ENCODE measurements at places on chromosomes 12 and 14. TPM values are rescaled to one million over a fixed set of nuclear protein-coding genes. Genes with fewer than 3 reads are reported as not detected.
A peak's percentile ranks its signal among the peaks of the same experiment; 100 is the strongest.

DNA sequence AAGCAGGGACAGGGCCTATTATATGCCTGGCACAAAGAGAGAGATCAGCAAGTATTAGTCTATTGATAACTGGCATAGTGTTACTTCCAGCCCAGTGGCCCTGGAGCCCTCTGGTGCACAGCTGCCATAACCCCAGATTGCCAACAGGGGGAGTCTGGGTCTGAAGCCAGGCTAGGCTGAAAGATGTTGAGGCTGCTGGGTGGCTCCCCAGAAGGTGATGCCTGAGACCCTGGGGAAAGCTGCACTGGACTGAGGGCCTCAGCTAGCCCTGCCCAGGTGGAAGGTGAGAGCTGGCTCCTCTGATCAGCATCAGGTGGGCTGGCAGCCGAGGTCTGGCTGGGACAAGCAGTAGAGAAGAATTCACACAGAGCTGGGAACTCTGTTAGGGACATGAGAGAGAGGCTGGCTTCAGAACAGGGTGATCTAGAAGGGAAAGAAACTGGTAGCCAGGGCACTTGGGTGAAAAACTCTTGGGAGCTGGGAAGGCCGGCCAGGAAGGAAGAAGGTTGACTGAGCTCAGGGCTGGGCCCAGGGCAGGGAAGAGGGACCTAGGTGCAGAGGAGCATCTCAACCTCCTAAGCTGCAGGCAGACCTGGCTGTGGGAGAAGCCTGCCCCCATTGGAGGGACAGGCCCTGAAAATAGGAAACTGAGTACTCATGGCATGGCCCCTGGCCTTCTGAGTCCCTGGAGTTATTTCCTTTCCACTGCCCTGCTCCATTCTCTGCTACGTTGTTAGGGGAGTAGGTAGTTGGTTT lies 3.9 kb downstream of the GZMH start:
- H3K4me1 ChIP-seq: no peaks in the 10 kb centered on the region
- H3K36me3 ChIP-seq: no peaks in the 10 kb centered on the region
- H3K4me3 ChIP-seq: no peak overlapping the region

- no peak for DNase-seq
- H3K27ac ChIP-seq: no peak overlapping the region
- H3K36me3 ChIP-seq: peaks cover 18% of the 10 kb centered on the region
- H3K4me1 ChIP-seq: peaks cover 6% of the 10 kb centered on the region
- H3K4me3 ChIP-seq: peak overlapping the region; percentile 20
Measured at GRCh38 chr14:76810953-76811400, 1.7 kb downstream of the ANGEL1 start.

- no peak overlapping the region for H3K4me3 ChIP-seq
- no peaks in the 10 kb centered on the region for H3K36me3 ChIP-seq
- H3K27ac ChIP-seq: no peak overlapping the region
Measured at GRCh38 chr12:5590316-5590715, 158.4 kb downstream of the NTF3 start.

DNA sequence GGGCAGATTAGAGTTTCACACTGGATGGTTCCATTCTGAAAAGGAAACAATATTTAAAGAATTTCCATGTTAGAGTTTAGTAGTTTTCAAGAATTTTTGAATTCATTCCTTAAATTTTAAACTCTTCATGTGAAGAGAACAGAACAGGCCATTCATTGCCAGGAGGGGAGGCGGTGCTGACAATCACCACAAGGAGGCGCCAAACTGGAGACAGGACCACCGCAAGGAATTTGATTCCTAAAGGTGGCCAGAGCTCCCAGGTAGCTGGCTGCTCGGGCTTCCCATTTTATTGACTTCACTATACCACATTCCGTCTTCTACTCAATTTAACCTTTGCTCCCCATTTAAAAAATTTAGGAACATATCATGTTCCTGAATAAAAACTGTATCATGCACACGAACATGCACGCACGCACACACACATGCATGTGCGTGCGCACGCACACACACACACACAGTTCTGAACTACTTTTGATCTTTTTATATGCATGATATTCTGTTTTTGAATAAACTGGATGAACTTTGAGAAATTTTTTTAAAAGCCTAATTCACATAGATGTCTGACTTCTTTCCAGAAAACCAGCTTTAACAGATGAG lies 101.2 kb downstream of the NELL2 start:
- H3K4me1 ChIP-seq: no peaks in the 10 kb centered on the region
- no peaks in the 10 kb centered on the region for H3K36me3 ChIP-seq
- H3K4me3 ChIP-seq: no peak overlapping the region
- no peak overlapping the region for H3K27ac ChIP-seq
- DNase-seq: no peak
- no peaks in the 10 kb centered on the region for H3K27me3 ChIP-seq

DNA sequence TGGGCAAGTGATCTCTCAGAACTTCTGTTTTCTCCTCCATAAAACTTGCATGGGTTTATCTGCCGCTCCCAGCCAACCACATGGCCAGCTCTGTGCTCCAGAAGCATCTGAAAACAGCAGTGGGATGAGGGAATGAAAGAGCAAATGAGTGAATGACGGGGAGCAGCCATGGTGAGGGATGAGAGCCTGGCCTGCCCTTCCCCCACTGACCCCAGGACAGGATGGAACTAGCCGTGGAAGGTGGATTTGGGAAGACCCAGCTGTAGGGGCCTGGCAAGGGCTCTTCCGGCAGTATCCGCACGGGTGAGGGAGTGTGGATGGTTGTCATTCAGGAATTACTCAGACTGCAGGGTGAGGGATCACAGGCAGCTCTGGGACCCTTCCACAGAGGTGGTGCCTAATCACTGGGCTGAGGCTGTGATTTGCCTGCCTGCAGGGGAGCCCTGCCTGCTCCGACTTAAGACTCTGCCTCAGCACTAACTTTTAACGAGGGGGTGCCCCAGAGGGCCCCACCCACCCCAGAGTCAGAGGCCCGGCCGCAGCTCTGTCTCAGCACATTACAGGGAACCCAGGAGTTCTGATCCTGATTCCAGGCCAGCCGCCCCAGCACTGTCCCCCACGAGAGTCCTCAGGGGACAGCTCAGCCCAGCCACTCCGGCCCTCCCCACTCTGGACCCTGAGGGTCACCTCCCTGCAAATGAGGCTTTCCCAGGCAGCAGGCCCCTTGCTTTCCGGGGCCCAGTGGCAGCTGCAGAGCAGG lies 136.8 kb upstream of the C14orf180 start:
- no peak overlapping the region for H3K4me3 ChIP-seq
- no peak overlapping the region for H3K27ac ChIP-seq
- H3K36me3 ChIP-seq: no peaks in the 10 kb centered on the region
- peak; percentile 42 for DNase-seq

ACRBP gene
- total RNA-seq: 10.6 TPM

DNA sequence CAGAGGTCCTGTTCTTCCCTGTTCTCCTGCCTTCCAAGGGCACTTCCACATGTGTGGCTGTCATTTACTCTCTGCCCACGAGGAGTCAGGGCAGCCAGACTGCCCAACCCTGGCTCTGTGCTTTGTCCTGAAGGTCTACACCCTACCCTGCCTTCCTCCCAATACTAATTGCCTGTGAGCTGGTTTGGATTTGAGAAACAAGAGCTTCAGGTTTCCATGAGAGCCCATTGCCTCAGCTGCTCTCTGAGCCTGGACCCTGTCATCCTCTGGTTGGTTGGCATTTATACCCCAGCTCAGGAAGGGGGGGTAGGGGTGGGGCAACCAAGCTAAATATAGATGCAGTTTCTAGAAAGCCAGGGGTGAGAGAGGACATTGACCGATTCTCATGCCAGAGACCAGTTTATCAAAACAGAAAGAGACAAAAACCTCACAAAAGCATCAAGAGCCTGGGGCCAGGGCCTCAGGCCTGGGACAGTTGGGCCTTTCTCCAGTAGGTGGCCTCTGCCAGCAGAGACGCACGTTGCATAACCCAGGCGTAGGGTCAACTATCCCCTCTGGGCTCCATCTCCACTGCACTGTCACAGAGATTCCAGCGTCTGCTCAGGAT lies 34.5 kb downstream of the VDR start:
- H3K4me3 ChIP-seq: no peak overlapping the region
- H3K4me1 ChIP-seq: peaks cover 10% of the 10 kb centered on the region
- no peaks in the 10 kb centered on the region for H3K36me3 ChIP-seq
- peak; percentile 69 for DNase-seq
- H3K27me3 ChIP-seq: no peaks in the 10 kb centered on the region

DNA sequence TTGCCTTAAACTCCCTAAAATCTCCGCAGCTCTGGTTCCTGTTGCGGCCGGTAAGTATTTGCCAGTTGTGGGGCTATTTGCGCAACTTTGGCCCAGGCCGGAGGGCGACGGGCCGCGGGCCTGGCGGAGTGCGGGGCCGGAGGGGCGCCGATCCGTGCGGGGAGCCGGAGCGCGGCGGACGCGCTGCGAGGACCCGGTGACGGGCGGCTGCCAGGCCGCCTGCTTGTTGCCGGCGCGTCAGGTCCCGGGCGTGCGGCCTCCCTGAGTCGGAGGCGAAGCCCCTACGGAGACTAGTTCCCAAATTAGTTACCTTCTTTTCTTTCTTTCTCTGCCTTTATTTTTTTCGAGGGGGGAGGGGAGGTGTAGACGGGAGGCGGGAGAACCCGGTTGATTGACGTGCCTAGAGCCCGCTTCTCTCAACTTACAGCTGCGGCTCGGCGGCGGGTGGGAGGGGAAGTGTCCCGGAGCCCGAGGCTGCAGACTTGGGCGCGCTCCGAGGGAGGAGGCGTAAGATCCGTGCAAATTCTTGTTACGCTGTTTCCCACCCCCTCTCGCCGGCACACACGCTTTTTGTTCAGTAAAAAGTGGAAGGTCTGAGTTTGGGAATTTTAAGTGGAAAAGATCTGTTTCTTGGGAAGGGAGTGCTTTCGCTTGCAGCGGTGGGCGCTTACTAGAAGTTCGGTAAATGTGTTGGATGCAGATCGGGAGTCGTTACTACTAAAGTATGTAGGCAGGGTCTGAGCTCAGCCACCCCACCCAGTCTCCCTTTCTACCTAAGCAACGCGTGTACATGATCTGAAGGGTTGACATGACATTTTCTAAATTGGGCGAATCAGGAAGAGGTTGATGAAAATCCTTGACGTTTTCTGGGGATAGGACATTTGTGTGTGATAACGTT lies 576 bp downstream of the ZBTB1 start:
- DNase-seq: peak; percentile 95
- peak overlapping the region; percentile 94 for H3K4me3 ChIP-seq
- H3K27me3 ChIP-seq: no peaks in the 10 kb centered on the region
- no peaks in the 10 kb centered on the region for H3K36me3 ChIP-seq
- H3K27ac ChIP-seq: peak overlapping the region; percentile 99

GRCh38 chr12:69927164-69927563 lies 102.1 kb downstream of the MYRFL start:
- H3K4me3 ChIP-seq: no peak overlapping the region
- H3K27me3 ChIP-seq: no peaks in the 10 kb centered on the region
- no peak overlapping the region for H3K27ac ChIP-seq
- H3K36me3 ChIP-seq: no peaks in the 10 kb centered on the region
- no peak for DNase-seq
- no peaks in the 10 kb centered on the region for H3K4me1 ChIP-seq

KDM2B gene
- total RNA-seq: 17.3 TPM

GRCh38 chr14:34796902-34797301 lies 78.3 kb downstream of the BAZ1A start:
- no peaks in the 10 kb centered on the region for H3K27me3 ChIP-seq
- peaks cover 13% of the 10 kb centered on the region for H3K36me3 ChIP-seq
- no peak for DNase-seq
- no peak overlapping the region for H3K4me3 ChIP-seq

DNA sequence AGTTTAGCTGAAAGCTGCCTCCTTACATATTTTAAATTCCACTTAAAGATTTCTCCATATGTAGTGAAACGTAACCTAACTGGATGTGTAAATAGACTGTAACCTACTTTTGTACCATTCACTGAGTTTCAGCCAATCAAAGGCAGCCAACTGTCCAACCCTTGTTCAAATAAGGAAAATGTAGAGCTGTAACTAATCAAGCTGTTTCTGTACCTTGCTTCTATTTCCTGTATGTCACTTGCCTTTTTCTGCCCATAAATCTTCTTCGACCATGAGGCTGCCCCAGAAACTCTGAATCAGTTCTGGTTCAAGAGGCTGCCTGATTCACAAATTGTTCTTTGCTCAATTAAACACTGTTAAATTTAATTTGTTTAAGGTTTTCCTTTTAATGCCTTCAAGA lies 6.3 kb downstream of the SLC7A8 start:
- no peak for DNase-seq
- H3K27ac ChIP-seq: no peak overlapping the region
- no peak overlapping the region for H3K4me3 ChIP-seq
- peaks cover 18% of the 10 kb centered on the region for H3K4me1 ChIP-seq
- H3K27me3 ChIP-seq: no peaks in the 10 kb centered on the region

PELI2 gene
- 17.1 TPM for total RNA-seq

CCDC196 gene
- total RNA-seq: not detected

NGB gene
- total RNA-seq: not detected

DNA sequence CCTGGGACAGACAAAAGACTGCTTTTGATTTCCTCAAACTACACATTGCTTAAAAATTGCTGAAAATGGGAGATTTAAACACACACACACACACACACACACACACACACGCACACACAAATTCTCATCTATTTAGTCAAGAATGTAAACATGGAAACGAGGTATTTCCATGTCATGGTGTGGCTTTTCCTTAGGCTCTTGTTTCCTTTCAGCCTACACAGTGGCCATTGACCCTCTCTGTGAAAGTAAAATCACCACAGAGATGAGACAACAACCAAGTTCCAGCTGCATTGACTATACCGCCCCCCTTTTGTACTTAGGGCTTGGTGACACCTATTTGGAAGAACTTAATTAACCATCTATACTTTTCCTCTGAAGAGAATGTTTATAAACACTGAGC lies 41.9 kb downstream of the TTC8 start:
- no peaks in the 10 kb centered on the region for H3K27me3 ChIP-seq
- H3K4me3 ChIP-seq: no peak overlapping the region
- H3K4me1 ChIP-seq: no peaks in the 10 kb centered on the region
- H3K27ac ChIP-seq: no peak overlapping the region
- peaks cover 32% of the 10 kb centered on the region for H3K36me3 ChIP-seq

GRCh38 chr12:15201056-15201455 lies 20.2 kb downstream of the RERG start:
- DNase-seq: no peak
- no peaks in the 10 kb centered on the region for H3K27me3 ChIP-seq
- H3K36me3 ChIP-seq: no peaks in the 10 kb centered on the region
- peak overlapping the region; percentile 68 for H3K27ac ChIP-seq

- peak overlapping the region; percentile 76 for H3K27ac ChIP-seq
- no peaks in the 10 kb centered on the region for H3K36me3 ChIP-seq
- no peaks in the 10 kb centered on the region for H3K27me3 ChIP-seq
- H3K4me3 ChIP-seq: no peak overlapping the region
- DNase-seq: no peak
Measured at GRCh38 chr12:98419795-98420404, 95.5 kb upstream of the TMPO start.

DNA sequence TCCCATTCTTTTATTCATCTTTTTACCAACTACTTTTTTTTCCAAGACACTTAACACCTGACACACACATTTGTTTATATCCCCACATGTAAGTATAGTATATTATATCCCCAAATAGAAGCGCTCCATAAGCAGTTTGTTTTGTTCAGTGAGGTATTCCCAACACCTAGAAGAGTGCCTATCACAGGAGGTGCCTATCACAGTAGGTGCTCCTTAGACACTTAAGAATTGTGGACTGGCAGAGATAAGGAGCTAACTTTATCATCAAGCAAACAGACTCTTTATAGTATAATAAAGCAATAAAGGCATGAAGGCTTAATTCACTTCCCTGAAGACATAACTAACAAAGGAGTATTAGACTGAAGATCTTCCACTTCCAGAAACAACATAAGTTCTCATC lies 29.1 kb downstream of the OSBPL8 start:
- no peaks in the 10 kb centered on the region for H3K27me3 ChIP-seq
- no peaks in the 10 kb centered on the region for H3K36me3 ChIP-seq
- H3K4me3 ChIP-seq: no peak overlapping the region
- H3K27ac ChIP-seq: no peak overlapping the region
- DNase-seq: no peak

IFI27L2 gene
- 36.0 TPM for total RNA-seq

FRMD6 gene
- total RNA-seq: 104 TPM
